ENCODE measurements at places on chromosomes 2 and 18.

- peaks cover 14% of the 10 kb centered on the region for H3K4me1 ChIP-seq
- H3K4me3 ChIP-seq, result no peak overlapping the region
- no peak overlapping the region for H3K27ac ChIP-seq
- H3K27me3 ChIP-seq, result no peaks in the 10 kb centered on the region
- no peak for DNase-seq
Measured at GRCh38 chr18:45666520-45666919, 51.2 kb downstream of the SLC14A2 start.

GRCh38 chr2:64461271-64462058 is 7.5 kb downstream of the LGALSL start:
- peaks cover 7% of the 10 kb centered on the region for H3K27me3 ChIP-seq
- H3K36me3 ChIP-seq, result no peaks in the 10 kb centered on the region
- no peak overlapping the region for H3K4me3 ChIP-seq
- no peaks in the 10 kb centered on the region for H3K4me1 ChIP-seq

- no peak for DNase-seq
- H3K36me3 ChIP-seq, result no peaks in the 10 kb centered on the region
- no peaks in the 10 kb centered on the region for H3K27me3 ChIP-seq
Measured at GRCh38 chr2:42721898-42722297, 42.0 kb downstream of the OXER1 start.

- H3K27me3 ChIP-seq, result no peaks in the 10 kb centered on the region
- no peak overlapping the region for H3K27ac ChIP-seq
- no peak for DNase-seq
- H3K4me3 ChIP-seq, result no peak overlapping the region
- no peaks in the 10 kb centered on the region for H3K4me1 ChIP-seq
Measured at GRCh38 chr2:21067125-21067524, 23.3 kb upstream of the APOB start.

DNA sequence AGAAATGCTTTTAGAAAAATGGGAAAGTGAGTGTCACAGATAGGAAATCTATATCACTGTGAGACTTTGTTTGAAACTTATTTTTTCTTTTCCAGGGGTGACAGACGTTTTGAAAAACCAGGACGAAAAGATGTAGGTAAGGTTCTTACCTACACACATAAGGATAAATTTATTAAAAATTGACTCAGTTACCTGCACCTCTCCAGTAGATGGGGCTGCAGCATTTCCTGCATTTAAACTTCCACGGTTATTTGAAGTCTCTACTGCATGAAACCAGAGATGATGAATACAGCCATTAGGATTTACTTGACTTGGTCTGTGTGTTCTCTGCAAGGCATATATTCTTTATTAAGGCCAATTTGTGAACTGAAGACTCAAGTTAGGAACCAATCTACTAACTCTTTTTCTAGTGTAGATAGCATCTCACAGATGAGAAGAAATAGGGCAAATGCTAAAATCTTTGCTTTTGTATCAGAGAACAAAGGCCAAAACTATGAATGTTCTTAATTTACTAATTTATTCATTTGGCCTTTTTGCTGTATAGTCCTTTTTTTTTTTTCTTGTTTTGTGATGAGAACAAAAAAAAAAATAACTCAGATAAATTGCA is 15.0 kb downstream of the KCNJ13 start:
- peak; percentile 41 for DNase-seq
- peaks cover 2% of the 10 kb centered on the region for H3K4me1 ChIP-seq
- no peak overlapping the region for H3K4me3 ChIP-seq
- H3K36me3 ChIP-seq, result peaks cover 18% of the 10 kb centered on the region
- H3K27ac ChIP-seq, result no peak overlapping the region

DNA sequence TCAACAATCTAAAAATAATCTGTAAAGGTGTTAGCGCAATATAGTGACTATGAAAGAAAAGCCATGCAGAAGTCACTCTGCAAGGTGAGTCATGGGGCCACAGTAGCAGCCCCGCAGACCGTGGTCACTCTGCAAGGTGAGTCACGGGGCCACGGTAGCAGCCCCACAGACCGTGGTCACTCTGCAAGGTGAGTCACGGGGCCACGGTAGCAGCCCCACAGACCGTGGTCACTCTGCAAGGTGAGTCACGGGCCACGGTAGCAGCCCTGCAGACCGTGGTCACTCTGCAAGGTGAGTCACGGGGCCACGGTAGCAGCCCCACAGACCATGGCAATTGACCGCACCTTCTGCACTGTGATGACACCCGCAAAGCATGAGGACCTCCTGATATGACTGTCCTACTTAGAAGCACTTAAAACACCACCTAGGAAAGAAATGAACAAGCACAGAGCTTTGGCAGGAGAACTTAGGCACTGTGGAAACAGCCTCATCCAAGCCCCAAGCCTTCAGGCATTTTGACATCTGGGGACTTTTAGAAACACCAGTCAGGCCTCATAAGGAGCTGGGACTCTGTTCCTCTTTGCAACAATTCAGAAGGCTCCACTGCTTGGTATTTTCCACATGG is 70.1 kb downstream of the LDLRAD4 start:
- DNase-seq, result no peak
- no peaks in the 10 kb centered on the region for H3K36me3 ChIP-seq
- no peaks in the 10 kb centered on the region for H3K4me1 ChIP-seq
- no peak overlapping the region for H3K27ac ChIP-seq
- no peak overlapping the region for H3K4me3 ChIP-seq
- H3K27me3 ChIP-seq, result no peaks in the 10 kb centered on the region
